ENCODE measurements at places on chromosomes 16 and 17. TPM values are rescaled to one million over a fixed set of nuclear protein-coding genes. Genes with fewer than 3 reads are reported as not detected.

TMEM204 gene
- 12.1 TPM for total RNA-seq

AATK gene
- total RNA-seq, result 7.3 TPM

STAT5B gene
- total RNA-seq, result 32.5 TPM

CCR7 gene
- total RNA-seq, result not detected

ACACA gene
- 28.0 TPM for total RNA-seq

C17orf78 gene
- total RNA-seq, result not detected

KRT36 gene
- not detected for total RNA-seq

CHAD gene
- not detected for total RNA-seq

MGAT5B gene
- total RNA-seq, result not detected

DNAH17 gene
- total RNA-seq, result 0.08 TPM

FBRS gene
- 33.4 TPM for total RNA-seq

CASKIN1 gene
- 4.3 TPM for total RNA-seq

TNK1 gene
- 1.2 TPM for total RNA-seq

HOXB2 gene
- total RNA-seq, result 3.0 TPM

ZPBP2 gene
- total RNA-seq, result not detected

CCDC92B gene
- total RNA-seq, result 0.28 TPM

ZSCAN10 gene
- not detected for total RNA-seq

TEKT1 gene
- total RNA-seq, result not detected

APOH gene
- total RNA-seq, result not detected

CRYBA1 gene
- total RNA-seq, result not detected

DNAAF1 gene
- total RNA-seq, result not detected

CD300LG gene
- total RNA-seq, result 16.2 TPM

SULT1A2 gene
- total RNA-seq, result 0.33 TPM

KRTAP3-1 gene
- not detected for total RNA-seq

FAM171A2 gene
- total RNA-seq, result 0.42 TPM

GAST gene
- not detected for total RNA-seq

BMERB1 gene
- total RNA-seq, result 114 TPM

FLOT2 gene
- total RNA-seq, result 90.1 TPM

POLR2C gene
- total RNA-seq, result 45.7 TPM

PRR29 gene
- total RNA-seq, result 0.21 TPM

CCL11 gene
- 0.61 TPM for total RNA-seq

HOXB8 gene
- not detected for total RNA-seq

COX4I1 gene
- 1,788 TPM for total RNA-seq

FN3K gene
- total RNA-seq, result 96.5 TPM

SLC5A10 gene
- not detected for total RNA-seq
